ENCODE measurements at places on chromosomes 6 and 20. TPM values are rescaled to one million over a fixed set of nuclear protein-coding genes. Genes with fewer than 3 reads are reported as not detected.

The TFAP2B gene
- total RNA-seq, result not detected

The HNF4A gene
- not detected for total RNA-seq

The CYP24A1 gene
- 0.43 TPM for total RNA-seq

The CLPSL2 gene
- total RNA-seq, result not detected

The CTCFL gene
- total RNA-seq, result not detected

The PKIB gene
- 0.13 TPM for total RNA-seq

The ASF1A gene
- total RNA-seq, result 20.9 TPM

The TNNC2 gene
- total RNA-seq, result 1.4 TPM

The CCN6 gene
- 36.8 TPM for total RNA-seq

The PRR18 gene
- total RNA-seq, result not detected

The MLN gene
- not detected for total RNA-seq

The MYH7B gene
- 0.13 TPM for total RNA-seq

The HLA-DQA1 gene
- not detected for total RNA-seq

The OOEP gene
- 0.43 TPM for total RNA-seq

The FAXC gene
- 1.1 TPM for total RNA-seq

The DYNLT2 gene
- total RNA-seq, result 1.5 TPM

The EPB41L1 gene
- 125 TPM for total RNA-seq

The NCOA7 gene
- total RNA-seq, result 37.0 TPM

The CHRNA4 gene
- total RNA-seq, result not detected

The GPLD1 gene
- 2.2 TPM for total RNA-seq

The ZNF318 gene
- total RNA-seq, result 14.9 TPM

The SNAI1 gene
- 4.6 TPM for total RNA-seq

The LST1 gene
- not detected for total RNA-seq

The CAPN11 gene
- not detected for total RNA-seq

The TBC1D20 gene
- 45.4 TPM for total RNA-seq

The PLEKHG1 gene
- total RNA-seq, result 0.91 TPM

The ELOVL2 gene
- total RNA-seq, result 0.22 TPM

The MOCS1 gene
- 22.3 TPM for total RNA-seq

The CRISP3 gene
- not detected for total RNA-seq

The GABRR1 gene
- not detected for total RNA-seq
